ENCODE measurements at places on chromosomes 3 and 15.

GRCh38 chr3:39028546-39028945, 23.2 kb downstream of the SCN11A start:
- DNase-seq: no peak

- no peak for DNase-seq
These were observed 13.7 kb downstream of the USP13 start for GRCh38 chr3:179666436-179667035.

DNA sequence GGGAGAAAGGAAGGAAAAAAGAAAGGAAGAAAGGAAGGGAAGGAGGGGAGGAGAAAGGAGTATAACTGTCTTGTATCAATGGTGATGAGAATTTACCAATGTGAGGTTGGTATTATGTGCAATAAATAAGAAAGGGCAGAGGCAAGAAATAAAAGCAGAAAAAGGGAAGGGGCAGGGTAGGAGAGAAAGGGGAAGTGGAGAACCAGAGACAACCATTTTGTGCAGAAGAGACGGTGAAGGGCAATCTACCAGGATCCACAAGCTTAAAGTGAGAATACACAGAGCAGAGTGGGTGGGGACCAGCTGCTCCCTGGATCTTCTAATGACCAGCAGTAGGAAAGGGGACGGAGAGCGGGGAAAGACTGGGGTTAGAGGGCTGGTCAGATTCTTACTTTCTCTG, 106.9 kb upstream of the SLCO2A1 start:
- no peak for DNase-seq

DNA sequence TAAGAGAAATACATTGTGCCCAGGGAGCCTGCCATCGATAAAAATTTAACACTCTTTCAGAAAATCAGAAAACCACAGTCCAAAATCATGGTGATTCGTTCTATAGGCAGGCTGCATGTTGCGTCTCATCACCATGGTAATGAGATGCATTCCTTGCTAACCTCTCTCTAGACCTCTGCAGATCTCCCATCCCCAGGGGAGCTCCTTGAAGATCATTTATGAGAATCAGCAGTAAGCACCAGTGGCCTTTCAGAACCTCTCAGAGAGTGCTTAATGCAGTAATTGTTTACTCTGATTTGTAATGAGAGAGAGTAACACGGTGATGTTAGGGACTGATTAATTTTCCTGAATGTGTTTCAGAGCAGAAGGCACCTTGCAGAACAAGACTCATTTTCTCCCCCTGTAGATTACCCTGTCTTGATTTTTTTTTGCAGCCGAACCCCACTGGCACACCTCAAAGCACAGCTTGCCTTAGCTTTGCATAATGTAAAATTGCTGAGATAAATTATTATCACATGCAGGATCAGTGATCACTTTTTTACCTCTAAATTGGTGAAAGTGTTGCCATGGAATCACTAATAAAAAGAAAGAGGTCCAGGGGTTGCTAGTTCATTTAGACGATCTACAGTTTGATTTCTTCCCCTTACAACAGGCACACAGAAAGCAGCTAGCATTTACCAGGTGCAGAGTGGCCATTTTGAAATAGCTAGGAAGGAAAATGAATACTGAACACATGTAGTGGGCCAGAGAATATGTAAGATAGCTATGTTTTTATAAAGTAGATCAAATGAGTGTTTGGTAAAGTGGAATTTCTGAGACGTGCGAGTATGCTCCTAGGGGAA, 98.9 kb upstream of the CHL1 start:
- no peak for DNase-seq

DNA sequence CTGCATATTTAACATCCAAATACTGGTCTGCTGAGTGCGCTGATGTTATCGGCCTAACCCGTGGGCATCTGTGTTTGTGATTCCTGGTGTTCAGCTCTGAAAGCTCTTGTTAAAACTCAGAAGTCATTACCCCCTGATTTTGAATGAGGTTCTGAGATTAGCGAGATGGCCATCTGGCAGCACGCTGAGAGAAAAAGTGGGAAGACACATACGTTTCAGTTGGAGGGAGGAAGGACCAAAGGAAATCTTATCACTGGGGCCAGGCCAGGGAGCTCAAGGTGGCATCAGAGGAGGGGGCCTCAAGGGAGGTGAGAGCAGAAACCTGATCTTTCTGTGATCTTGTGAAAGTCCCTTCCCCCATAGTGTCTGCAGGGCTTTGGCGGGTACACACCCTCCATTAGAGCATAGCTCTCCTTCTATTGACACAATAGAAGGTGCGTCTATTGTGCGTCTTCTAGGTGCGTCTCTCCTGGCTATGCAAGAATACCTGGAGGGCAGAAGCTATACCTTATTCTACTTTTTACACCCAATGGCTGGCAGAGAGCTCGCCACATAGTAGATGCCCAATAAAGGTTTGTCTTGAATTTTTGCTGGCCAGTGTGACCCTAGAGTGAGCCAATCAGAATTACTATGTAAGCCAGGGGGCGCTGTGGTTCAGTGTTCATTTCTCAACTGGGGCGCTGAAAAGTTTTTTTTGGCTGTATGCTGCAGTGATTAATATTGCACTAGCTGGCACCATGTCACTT, 182.4 kb downstream of the SHQ1 start:
- no peak for DNase-seq

- DNase-seq: no peak
These were observed 172.2 kb upstream of the TSPAN3 start for GRCh38 chr15:77243135-77243534.

DNA sequence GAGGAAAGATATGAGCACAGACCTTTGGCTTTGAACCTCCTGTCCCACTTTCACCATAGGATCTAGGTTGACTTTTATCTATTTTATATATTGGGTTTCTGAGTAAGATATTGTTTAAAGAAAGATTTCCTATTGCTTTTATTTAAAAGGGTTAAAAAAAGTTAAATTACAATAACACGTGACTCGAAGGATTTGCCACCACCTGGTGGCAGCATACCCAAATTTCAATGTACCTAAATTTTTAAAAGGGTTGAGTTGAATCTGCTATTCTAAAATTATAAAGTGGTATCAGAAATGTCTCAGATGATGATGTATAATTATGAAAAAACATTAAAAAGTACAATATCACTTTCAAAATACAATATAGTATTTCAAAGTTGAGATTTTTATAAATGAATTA, 368.4 kb downstream of the MECOM start:
- DNase-seq: no peak

- DNase-seq: no peak
These were observed 35.2 kb downstream of the MGLL start for GRCh38 chr3:127787071-127787490.

DNA sequence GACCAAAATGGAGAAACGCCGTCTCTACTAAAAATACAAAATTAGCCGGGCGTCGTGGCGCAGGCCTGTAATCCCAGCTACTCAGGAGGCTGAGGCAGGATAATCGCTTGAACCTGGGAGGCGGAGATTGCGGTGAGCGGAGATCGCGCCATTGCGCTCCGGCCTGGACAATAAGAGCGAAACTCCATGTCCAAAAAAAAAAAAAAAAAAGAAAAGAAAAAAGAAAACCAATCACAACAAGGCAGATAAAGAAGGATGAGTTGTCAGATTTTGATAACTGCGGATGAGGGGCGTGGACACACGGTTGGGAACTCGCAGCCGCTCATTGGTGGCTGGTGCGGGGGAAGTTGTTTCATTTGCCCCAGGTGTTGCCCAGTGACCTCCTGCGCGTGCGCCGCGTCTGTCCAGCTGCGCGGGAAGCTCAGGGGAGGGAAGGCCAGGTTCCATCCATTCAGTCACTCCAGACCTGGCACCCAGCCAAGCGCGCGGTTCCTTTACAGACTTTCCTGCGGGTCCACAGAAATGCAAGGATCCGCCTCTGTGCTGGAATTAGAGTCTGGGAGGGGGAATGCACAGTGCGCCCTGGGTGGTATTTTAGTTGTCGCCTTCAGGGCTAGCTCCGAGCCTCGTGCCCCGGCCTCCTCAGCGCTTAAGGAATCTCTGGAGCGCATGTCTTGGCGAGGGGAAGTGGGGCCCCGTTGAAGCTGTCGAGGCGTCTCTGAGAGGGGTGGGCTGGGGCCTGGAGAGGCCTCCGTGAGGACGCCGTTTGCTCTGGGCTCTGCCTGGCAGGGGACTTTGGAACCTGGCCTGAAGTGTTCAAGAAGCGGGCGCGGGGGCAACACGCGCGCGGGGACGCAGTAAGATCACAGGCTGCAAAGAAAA, 708 bp upstream of the GCHFR start:
- DNase-seq: no peak

- no peak for DNase-seq
These were observed 43.6 kb downstream of the WHAMM start for GRCh38 chr15:82852941-82853561.

DNA sequence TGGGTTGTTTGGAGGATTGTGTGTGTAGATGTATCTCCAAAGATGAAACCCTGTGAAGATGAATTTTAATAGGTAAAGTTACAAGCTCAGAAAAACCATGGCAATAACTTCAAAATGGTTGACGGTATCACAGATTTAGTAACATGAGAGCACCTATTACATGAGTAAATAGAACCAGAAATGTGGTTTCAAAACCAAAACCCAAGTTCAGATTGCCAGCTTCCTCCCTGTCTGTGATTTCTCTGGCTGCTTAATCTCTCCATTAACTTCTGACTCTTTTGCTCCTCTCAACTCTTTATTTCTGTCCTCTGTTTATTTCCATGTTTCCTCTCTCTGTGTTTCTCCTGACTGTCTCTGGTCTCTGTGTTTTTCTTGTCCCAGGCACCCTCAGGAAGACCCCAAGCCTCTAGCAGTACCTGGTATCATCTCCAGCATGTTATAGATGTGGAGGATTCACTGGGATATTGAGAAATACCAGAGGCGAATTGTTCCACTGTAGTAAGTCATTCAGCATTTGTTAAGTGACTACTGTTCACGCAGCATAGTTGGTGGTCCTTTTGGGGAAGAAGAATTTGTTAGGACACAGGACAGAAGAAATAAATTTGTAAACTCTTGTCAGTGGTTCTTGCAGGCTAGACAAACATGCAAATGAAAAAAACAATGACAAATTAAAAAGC, 138.8 kb downstream of the BBX start:
- no peak for DNase-seq

DNA sequence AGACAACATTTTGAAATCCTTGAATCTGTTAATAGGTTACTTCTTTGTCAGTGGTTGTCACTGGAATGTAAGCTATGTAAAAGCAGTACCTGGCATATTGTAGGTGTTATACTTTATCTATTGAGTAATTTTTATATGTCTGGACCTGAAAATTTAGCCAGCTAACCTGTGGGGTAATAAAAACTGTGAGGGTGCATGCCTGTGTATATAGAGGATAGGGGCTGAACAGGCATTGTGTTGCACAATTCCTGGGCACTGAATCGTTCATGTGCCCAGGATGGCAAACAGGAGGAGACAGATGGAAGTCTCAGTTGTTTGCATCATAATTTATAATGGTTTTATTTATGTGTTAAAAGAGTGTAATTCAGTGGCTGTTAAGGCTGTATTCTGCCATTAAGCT, 67.1 kb downstream of the ARMC8 start:
- no peak for DNase-seq

- DNase-seq: no peak
These were observed 413.7 kb downstream of the LPP start for GRCh38 chr3:188567478-188568195.

- DNase-seq: no peak
These were observed 61.4 kb upstream of the ARHGEF26 start for GRCh38 chr3:154059833-154060232.

DNA sequence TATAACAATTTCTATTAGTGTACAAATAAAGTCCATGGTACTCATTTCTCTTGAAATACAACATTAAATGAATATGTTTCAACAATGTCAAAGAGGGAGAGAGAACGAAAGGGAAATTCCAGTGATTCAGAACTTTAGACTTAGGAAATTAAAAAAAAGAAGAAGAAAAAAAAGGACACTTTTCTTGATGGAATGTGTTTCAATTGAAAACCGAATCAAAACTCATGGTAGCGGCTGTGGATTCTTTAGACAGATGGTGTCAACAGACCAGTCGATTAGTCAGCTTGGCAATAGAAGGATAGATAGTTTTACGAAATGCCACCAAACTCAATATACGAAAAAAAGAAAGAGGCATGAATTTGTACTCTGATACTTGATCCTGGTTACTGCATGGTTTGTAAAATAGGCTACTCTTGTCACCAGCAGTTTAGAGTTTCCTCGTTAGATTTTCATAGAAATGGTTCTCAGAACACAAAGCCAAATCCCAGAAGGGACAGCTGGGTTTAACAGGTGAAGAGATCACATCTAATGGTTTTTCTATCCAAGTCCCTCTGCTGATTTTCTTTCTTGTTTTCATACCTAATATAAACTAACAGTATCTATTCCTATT, 793.5 kb downstream of the ROBO1 start:
- no peak for DNase-seq

- DNase-seq: no peak
These were observed 39.7 kb downstream of the STT3B start for GRCh38 chr3:31572236-31573004.

- no peak for DNase-seq
These were observed 351.0 kb downstream of the MCTP2 start for GRCh38 chr15:94582368-94582767.

GRCh38 chr15:87741350-87741749, 515.2 kb downstream of the NTRK3 start:
- DNase-seq: no peak
